ENCODE measurements at places on chromosomes 1 and 21.

DNA sequence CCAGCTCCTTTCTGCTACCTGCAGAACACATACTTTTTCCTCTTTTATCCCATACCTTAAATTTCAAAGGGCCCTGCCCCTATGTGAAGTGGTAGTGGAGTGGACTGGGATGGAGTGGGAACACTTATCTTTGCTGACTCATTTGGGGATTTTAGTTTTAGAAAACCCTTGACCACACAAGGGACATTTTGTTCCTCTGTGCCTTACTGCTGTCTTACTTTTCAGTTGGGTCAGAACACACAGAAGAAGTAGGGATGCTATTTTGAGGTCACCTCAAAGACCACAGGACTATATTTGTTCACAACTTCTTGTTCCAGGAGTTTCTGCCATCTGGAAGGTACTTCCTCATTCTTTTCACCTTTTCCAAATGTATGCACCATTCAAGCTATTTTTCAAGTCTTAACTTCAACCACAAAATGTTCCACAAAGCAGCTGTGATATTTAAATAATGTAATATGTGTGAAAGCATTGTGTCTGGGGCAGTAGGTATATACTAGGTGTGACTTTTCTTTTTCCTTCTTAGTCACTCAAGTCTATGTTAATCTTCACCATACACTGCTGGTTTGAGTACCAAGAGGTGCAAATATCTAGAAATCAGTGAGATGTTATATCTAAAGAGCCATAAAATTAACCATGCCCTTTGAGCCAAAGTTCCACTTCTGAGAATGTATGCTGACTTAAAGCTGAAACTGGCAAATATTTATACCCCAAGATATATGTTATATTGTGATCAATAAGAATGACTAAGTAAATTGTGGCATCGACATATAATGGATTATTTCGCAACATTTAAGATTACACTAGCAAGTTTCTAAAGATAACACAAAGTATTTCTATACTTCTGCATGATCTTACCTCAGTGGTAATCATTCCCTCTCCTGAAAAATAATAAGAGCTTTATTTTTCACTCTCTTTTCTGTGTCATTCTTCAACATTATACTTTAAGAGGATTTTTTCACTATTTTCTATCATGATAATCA lies 308.5 kb downstream of the MRPL39 start:
- no peak for DNase-seq

DNA sequence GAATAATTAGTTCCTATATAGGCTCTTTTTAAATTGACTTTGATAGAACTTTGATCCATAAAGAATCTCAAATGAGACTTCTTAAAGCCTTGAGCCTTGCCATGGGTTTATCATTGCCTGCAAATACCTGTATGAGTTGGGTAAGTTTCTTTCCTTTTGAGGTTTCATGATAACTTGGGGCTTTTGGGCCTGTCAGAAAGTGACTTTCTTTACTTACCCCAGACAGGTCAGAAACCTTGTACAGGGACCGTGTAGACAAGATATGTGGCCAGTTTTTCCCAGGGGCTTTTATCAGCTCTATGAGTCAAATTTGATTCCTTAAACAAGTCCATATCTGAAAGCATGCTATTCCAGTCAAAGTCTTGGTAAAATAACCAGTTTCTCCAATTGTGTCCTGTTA lies 17.3 kb downstream of the KCTD3 start:
- no peak for DNase-seq

DNA sequence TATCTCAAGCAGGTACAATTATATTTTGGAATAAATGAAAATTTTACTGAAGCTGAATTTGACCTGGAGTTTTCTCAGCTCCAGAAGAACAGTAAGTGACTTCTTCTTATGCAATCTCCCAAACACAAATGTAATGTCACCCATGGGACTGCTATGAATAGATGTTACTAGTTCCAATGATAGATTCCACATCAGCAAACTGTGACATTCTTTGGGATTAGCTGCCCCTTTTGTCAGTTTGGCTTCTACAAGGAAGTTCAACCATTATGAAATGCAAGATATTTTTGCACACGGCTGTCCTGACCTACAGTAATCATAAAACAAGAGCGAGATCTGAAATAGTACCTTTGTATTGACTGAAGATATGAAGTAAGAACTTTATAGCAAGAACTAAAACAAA lies 27.8 kb upstream of the TSNAX start:
- no peak for DNase-seq

DNA sequence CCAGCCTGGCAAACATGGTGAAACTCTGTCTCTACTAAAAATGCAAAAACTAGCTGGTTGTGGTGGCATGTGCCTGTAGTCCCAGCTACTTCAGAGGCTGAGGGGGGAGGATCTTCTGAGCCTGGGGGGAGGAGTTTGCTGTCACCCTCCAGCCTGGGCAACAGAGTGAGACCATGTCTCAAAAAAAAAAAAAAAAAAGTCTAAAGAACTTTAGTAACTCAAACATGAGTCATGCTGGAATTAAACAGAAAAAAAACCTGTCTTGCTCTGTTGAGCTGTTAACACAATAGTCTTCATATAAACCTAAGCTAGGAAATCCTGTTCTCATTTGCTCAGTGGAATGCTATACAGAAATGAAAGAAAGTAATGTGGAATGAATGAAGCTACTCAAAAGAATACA lies 16.7 kb upstream of the DISP1 start:
- peak; percentile 4 for DNase-seq

- DNase-seq, result no peak
These were observed 29.0 kb upstream of the CTBS start for GRCh38 chr1:84603223-84603622.

DNA sequence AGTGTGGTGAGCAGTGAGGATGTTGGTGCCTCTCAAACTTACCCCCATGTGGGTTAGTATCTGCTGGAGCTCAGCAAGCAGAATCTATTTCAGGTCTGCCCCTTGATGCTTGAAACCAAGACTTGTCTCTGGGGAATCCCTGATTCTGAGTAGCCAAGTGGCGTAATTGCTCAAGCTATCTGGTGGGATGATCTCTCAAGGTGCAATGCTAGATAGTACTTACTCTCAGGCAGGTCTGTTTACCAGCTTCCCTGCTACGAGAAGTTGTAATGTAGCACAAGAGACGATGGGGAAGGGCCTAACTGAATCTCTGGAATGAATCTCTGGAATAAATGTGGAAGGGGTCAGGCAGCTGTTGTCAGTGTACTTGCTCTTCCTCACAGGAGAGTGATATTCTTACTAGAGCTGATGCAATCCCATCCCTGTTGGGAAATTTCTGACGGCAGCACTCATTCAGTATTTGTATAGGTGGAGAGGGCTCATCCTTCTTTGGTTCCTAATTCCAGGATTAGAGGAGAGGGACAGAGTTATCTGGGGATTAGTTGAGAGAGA lies 65.4 kb downstream of the MACF1 start:
- no peak for DNase-seq

GRCh38 chr1:65509912-65510680 lies 89.6 kb downstream of the LEPR start:
- no peak for DNase-seq

- no peak for DNase-seq
These were observed 3.0 kb upstream of the HCRTR1 start for GRCh38 chr1:31614414-31615005.

GRCh38 chr1:193730017-193730416 lies 543.6 kb upstream of the B3GALT2 start:
- no peak for DNase-seq

- no peak for DNase-seq
These were observed 76.8 kb downstream of the BARHL2 start for GRCh38 chr1:90640325-90640724.

- DNase-seq, result no peak
These were observed 24.9 kb downstream of the VANGL1 start for GRCh38 chr1:115666702-115667101.

DNA sequence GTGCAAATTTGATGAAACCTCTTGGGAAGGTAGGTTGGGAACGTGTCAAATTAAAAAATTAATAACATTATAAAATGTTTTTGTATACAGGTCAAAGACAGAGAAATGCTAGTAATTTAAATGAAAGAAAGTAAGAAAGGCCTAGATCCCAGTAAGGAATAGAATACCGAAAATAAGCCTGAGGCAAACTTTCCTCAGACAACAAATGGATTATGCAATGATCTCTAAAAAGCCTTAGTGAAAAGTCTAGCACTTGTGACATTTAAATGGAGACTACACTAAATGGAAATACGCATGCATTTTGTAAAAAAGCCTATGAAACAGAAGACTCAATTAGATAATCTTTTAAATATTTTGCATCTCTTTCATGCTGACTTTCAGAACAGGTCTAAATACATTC lies 138.5 kb upstream of the ZNHIT6 start:
- DNase-seq, result no peak

DNA sequence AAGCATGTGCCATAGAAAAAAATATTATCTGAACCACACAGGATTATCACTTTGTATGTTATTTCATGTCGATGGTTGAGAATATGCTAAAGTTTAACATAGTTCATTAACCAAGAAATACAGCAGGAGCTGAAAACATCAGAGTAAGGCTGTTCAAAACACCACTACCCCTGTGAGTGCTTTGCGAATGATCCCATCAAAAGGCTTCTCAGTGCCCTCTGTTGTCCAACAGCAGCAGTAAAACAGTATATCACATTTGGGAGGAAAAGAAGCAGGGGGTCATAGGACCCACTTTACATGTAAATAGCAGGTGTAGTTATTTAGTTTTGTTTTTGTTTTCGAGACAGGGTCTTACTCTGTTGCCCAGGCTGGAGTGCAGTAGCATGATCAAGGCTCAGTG lies 289.4 kb upstream of the FMN2 start:
- DNase-seq, result peak; percentile 29

DNA sequence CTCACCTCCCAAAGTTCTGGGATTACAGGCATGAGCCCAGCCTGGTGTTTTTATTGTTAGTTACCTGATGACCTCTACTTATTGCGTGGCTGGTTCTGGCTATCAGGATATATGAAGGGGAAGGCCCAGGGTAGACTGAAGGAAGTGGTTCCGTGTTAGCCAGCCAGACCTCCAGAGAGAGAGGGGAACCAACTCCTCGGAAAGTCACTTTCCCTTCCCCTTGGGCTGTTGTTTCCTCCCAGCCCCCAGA lies 2.5 kb upstream of the RCSD1 start:
- DNase-seq, result no peak

GRCh38 chr21:35716876-35717565 lies 343.3 kb downstream of the SETD4 start:
- DNase-seq, result no peak

GRCh38 chr1:34879230-34879629 lies 19.7 kb upstream of the SMIM12 start:
- no peak for DNase-seq

DNA sequence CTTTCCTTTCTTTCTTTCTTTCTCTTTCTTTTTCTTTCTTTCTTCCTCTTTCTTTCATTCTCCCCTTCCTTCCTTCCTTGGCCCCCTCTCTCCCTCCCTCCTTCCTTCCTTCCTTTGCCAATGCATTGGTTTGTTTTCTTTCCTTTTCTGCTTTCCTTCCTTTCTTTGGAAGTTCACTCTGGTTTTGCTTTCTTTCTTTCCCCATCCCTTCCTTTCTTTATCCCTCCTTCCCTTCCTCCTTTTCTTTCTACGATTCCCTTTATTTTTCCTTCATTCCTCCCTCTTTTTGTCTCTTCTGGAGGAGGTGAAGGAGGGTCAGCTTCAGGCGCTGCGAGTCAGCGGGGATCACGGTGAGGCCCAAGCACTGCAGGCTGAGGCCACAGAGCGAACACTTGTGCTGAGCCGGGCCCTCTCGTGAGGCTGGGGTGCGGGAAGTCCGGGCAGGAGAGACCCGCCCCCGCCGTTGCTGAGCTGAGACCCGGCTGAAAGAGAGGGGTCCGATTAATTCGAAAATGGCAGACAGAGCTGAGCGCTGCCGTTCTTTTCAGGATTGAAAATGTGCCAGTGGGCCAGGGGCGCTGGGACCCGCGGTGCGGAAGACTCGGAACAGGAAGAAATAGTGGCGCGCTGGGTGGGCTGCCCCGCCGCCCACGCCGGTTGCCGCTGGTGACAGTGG lies 1.5 kb downstream of the SIM2 start:
- DNase-seq, result no peak

- no peak for DNase-seq
These were observed 20.2 kb downstream of the CAPZB start for GRCh38 chr1:19465123-19465522.

DNA sequence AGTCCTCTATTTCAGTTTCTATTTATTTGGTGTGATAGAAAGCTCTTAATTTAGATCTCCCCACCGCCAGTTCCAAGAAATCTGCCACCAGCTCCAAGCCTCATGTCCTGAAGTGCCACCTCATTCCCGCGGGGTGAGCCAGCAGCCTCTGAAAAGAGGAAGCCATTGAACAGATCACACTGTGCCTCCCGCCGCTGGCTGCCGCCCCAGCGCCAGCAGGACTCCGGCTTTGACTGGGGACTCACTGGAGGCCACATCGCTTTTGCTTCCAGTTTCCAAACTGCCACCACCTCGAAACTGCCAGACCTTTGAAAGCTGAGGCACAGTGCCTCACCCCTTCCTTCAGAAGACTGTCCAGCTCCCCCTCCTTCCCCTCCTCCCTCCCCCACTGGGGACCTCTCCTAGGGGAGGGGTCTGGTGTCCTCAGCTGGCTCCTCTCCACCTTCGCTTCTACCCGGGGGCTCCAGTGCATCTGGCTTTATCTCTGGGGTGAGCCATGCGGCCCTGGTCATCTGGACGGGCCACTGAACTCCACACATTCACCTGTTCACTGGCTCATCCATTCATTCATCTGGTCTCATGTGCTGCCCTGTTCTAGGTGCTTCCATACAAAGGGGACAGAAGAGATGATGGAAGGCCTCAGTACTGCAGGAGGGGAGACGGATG lies 58.9 kb downstream of the VPS26C start:
- no peak for DNase-seq

DNA sequence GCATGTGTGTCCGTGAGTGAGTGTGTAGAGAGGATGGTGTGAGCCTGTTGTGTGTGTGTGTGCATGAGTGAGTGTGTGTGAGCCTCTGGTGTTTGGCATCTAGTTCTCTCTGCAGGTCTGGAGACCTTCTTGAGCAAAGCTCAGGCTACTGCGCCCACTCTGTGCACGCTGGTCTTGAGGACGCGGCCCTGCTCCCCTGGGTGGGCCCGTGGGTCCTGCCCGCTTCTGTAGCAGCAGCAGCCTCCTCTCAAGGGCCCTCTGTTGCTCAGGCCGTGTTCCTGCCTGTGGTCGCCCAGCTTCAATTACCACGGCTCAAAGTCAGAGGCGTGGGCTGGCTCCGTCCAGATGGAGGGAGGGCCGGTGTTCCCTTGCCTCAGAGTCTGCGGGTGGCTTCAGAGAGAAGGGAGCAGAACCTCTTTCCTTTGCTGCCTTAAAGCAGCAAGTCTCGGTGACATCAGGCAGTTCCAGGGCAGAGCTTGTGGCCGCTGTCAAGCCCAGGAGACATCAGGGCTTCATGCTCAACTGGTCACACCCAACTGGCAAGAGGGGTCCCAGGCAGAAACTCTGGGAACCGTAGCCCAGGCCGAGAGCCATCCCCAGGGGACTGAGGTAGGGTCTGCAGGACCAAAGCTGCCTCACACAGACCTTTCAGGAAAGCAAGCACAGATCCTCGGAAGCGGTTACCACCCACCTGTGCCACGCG lies 270.6 kb upstream of the VAMP3 start:
- no peak for DNase-seq

All from CD4-positive, alpha-beta T cell treated with Interleukin-17A for 4 hours (primary cell).